ENCODE measurements at places on chromosomes 13 and 19.
A peak's percentile ranks its signal among the peaks of the same experiment; 100 is the strongest.

DNA sequence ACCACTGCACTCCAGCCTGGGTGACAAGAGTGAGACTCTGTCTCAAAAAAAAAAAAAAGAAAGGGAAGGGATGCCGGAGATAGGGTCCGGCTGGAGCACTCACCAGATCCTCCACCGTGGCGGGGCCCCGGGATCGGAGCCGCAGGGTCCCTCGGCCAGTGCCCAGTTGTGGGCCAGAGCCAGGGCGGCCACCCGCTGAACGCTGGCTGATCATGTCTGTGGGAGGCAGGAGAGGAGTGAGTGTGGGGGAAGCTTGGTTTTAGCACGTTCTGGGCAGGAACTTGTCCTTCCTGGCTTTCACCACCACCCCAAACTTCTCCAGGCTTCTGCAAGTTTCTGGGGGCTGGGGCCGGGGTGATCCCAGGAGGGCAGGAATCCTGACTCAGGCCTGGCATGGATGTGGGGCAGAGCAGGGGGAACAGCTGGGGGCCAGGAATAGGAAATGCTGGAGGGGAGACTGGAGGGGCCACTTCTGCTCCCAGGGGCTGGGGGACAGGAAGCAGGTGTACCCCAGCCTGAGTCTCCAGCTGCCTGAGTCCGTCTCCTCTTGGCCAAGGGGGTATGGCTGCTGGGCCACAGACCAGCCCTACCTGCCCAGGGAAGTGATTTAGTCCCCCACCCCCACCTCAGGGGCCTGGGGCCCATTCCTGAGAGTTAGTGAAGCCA lies 4.3 kb upstream of the PTGER1 start:
- no peak for DNase-seq

- no peak for DNase-seq
Measured at GRCh38 chr13:39692660-39693438, 37.4 kb downstream of the COG6 start.

DNA sequence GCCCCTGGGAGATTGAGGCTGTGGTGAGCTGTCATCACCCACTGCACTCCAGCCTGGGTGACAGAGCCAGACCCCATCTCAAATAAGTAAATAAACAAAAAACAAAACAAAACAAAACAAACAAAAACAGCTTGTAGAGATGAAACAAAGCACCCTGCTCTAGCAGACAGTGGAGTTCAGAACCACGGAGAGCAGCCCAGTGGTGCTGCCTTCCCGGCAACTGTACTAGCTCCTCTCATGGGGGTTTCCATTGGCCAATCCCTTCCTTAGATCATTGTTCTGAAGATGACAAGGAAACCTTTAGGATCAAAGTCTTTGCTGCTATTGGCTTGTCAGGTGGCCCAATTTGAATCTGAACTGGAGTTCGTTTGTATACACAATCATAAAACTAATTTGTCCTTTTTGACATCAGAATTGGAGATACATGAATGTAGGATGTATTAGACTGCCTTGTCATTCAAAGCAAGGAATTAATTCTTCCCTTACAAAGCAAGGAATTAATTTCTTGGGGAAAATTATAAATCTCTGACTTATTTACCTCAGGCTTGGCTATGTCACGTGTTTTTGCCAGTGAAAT lies 19.7 kb upstream of the SYCN start:
- DNase-seq: no peak

- no peak for DNase-seq
Measured at GRCh38 chr13:99847318-99847750, 124.2 kb downstream of the ZIC5 start.

DNA sequence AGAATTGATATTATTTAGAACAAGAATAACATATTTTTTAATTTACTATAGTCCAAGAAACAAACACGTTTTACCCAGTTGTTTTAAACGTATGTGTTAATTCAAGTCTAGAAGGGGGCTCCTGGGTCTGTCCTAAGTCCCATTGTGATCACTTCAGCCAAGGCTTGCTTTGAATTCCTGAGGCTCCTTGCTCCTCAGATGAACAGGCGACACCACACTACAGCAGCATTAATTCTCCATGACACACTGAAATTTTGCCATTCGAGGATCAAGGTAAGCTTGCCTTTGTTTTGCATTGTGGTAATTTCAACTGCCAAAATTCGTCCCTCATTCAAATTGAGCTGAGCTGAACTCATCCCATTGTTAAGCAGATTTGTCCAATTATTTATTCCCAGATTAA lies 1442.6 kb downstream of the SLITRK5 start:
- DNase-seq: no peak

DNA sequence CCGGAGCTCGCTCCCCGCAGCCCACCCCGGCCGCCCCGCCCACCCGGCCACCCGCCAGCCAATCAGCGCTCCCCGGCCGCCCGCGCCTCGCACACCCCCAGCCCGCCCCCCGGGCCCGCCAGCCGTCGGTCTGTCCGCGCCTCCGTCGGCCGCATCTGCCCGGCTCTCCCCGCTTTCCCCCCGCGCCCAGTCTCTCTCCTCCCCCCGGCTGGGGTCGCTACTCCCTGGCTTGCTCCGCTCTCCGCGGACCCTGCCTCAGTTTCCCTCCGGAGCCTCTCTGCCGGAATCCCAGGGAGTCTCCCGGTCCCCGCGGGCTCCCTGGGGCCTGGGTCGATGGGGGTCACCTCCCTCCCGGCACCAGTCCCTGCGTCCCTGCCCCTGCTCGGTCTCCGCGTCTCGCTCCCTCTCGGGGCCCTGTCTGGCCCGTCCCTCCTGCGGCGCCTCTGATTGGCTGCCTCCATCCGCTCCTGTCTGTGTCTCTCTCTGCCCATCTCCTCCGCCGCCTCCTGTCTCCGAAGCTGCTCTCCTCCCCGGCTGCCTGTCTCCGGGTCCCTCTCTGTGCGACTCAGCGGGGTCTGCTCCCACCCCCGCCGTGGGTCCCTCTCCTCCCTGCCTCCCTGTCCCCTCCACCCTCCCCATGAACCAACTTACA lies 484 bp downstream of the IL11 start:
- DNase-seq: no peak

DNA sequence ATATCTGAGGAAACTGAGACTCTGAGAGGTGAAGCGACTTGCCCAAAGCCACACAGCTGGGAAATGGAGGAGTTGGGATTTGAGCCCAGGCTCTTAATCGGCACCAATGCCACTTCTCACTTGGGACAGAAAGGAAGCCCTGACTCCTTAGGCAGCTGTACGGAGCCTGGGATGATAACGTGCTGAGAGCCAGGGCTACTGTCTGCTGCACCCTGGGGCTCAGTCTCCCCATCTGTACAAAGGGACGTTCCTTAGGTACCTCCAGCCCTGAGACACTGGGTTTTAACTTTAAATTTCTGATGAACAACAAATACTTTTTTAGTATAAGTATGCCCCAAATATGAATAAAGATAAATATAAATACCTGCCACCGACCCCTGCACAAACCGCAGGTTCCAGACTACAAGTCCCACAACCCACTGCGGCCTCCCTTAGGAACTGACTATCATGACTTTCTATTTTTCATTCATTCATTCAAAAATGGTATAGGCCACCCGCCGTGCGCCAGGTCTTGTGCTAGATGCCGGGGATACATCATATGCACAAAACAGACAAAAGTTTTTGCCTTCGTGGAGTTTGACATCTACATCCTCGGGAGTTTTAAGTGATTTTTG lies 776 bp upstream of the NCLN start:
- DNase-seq: peak; percentile 62

GRCh38 chr13:75139291-75139690 lies 342.7 kb downstream of the TBC1D4 start:
- DNase-seq: no peak

GRCh38 chr13:41028051-41028450 lies 8.9 kb upstream of the ELF1 start:
- DNase-seq: no peak

DNA sequence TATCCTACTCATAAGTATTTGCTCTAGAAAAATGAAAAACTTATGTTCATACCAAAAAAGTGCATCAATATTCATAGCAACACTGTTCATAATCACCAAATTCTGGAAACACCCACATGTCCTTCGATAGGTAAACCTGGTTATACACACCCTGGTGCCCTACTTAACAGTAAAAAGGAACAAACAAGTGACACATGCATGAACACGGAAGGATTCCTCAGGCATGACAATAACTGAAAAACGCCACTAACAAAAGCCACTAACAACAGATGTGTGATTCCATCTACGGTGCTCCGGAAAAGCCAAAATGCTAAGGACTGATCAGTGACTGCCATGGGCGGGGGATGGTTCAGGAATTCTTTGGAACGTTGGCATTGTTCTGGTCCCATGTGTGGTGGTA lies 65.5 kb downstream of the STK24 start:
- no peak for DNase-seq

GRCh38 chr13:107585469-107586180 lies 629.7 kb downstream of the LIG4 start:
- no peak for DNase-seq

GRCh38 chr13:106056851-106057250 lies 478.6 kb downstream of the EFNB2 start:
- DNase-seq: no peak

- no peak for DNase-seq
Measured at GRCh38 chr13:74203576-74203975, 69.4 kb upstream of the KLF12 start.

DNA sequence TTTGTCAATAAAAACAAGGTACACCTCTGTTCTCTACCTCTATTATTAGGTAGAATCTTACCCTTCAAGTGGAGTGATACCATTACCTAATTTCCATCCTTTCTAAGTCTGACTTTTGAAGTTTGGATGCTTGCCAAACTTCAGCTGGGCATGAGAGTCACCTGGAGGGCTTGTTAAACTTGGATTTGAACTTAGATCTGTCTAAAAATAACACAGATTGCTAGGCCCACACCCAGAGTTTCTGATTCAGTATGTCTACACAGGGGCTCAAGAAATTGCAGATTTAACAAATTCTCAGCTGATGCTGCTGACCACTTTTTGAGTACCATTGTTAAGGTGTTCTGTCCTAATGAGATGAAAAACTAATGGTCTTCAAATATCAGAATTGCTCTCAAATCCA lies 512.2 kb downstream of the LMO7 start:
- DNase-seq: no peak

DNA sequence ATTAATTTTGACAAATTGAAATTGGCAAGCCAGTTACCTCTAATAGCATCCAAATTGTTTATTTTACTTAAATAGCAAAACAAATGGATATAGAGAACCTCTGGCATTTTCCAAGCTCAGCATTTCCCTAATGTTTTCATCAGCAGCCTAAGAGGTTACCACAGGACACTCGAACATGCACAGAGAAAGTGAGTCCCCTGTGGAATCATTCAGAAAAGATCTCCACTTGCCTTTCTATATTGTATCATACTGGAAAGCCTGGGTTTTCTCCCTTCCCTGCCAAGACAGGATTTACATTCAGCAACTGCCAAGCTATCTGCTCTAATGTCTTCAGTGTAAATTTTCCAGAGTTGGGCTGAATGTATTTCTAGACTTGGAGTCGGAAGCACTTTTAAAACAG lies 188.9 kb downstream of the KCTD12 start:
- DNase-seq: no peak

DNA sequence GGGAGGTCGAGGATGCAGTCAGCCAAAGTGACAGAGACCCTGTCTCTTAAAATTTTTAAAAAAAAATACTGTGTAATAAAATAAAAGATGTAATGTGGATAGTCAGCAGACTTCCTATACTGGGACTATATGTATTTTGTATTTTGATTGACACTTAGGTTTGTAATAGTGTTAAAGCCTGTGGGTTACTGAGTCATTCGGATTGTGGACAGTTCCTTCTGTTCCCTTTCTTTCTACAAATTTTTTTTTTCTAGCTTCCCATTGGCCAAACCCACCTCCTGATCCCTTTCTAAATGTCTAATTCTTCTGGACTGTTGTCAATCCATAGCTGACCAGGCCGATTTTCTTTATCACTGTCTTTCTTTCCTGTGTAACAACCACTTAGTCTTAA lies 108.0 kb downstream of the DNAJC3 start:
- no peak for DNase-seq

- DNase-seq: no peak
Measured at GRCh38 chr19:38264486-38265212, at the start of gene SPINT2. Gene SPINT2 (plus strand): TSS chr19:38264573. CDS start chr19:38264893, 320 bp downstream.

DNA sequence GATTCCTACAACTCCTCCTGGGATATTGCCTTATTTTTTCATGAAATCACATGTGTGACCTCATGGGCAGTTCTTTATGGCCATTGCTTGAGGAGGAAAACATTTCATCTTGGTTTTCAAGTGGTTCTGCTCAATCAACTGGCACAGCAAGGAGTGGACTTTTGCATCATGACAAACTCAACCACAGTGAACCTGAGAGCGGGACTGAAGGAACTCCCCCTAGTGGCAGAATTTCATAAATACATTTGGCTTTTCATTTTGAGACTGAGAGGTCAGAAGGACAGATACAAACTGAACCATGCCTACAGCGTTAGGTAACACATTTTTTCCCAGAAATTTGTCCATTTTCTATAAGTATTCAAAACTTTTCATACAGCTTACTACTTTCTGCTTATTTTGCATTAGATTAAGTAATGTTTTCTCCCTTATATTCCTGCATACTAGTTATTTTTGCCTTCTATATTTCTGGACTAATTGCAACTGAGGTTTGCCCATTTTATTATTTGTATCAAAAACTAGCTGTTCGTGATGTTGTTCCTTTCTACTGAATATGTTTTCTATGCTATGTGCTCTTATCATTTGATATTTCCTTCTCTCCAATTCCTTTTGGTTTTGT lies 13.4 kb upstream of the SIGLEC12 start:
- DNase-seq: peak; percentile 10

DNA sequence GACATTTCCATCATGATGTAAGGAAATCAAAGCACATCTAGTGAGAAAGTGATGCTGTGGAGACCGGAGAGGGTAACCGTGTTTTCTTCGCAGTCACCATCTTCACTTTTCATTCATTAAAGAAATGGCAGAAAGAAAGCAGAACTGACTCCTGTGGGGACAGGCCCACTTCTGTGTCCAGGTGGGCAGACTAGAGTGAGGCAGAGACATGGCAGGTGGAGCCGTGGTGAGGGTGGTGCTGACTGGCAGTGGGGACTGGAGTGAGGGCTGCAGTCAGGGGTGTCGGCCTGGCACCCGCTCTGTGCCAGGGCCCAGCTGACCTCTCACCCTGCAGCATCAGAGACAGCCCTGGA lies 71.4 kb upstream of the MCF2L start:
- DNase-seq: no peak

GRCh38 chr19:40614622-40615411 lies 13.6 kb downstream of the LTBP4 start:
- no peak for DNase-seq

DNA sequence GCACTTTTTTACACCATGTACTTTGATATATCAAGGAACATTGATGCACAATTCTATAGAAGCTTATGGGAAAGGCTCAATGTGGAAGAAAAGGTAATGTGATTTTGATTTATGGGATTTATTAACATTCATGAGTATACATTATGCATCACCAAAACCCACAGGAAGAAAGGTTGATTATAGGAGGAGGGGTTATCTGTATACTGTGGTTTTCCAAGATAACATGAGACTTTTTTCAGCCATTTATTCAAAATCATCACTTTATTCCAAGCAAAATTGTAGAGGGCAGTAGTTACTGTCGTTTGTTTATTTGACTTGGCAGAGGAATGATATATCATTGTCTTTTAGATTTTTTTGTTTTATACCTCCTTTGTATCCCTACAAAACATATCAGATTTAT lies 54.9 kb downstream of the WDFY2 start:
- no peak for DNase-seq

GRCh38 chr13:61935710-61936109 lies 520.1 kb upstream of the PCDH20 start:
- no peak for DNase-seq

Measured in effector memory CD8-positive, alpha-beta T cell (primary cell).